ENCODE measurements at places on chromosomes 6 and 20.

DNA sequence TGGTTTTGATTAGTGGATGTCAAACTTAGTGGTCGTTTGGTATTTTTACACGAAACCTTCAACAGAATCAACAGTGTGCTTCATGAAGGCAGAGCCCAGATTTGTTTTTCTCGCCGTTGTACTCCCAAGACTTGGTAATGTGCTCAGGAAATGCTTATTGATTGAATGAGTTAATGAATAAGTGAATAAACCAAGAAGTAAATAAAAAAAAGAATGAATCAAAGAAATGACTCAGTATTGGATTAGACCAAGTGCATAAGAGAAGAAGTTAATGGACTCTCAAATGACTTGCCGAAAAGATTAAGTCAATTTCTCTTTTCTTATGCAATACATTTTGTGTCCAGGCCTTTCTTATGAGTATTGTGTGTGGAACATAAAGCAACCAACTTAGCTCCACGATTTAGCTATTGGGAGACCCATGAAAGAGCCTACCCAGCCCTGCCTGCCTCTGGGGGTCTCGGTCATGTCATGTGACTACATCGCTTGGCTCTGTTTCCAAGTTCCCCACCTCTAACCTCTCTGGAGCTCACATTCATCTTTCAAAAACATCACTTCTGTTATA is 10.6 kb upstream of the FUCA2 start:
- DNase-seq: no peak

- DNase-seq: no peak
Observed at GRCh38 chr6:169251371-169251802, 2.3 kb downstream of the THBS2 start.

DNA sequence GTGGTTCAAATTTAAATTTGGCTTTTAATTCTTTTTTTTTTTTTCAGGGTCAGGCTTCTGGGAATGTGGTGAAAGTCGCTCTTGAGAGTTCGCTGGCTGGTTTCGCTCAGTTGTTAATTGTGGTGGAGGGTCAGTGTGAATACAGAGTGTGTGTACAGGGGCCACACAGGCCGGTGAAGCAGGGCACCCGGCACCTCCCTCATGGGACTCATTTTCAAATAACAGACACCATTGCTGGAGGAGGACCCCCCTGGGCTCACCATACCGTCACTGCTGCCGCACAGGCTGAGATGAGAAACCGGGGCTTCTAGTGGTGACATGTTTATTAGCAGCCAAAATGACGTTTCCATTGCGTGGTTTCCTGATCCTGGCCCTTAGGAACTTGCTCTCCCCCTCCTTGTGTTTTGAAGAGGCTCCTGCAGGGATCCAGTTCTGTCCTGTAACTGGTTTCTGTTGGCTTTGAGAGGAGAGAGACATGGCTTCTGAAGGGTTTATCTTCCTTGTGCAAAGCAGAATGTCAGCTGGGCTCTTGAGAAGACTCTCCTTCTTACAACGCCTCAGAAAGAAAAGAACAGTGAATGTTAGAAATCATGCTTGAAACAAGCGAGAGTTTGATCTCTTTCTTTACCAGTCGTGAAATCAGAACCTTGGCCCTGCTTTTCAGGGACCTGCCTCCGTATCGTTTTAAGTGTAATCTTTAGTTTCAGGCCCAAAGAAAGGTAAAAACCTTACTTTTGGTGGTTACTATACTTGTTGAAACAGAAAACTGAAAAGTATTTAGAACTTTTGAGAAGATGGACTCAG is 37.8 kb downstream of the DUSP22 start:
- no peak for DNase-seq

DNA sequence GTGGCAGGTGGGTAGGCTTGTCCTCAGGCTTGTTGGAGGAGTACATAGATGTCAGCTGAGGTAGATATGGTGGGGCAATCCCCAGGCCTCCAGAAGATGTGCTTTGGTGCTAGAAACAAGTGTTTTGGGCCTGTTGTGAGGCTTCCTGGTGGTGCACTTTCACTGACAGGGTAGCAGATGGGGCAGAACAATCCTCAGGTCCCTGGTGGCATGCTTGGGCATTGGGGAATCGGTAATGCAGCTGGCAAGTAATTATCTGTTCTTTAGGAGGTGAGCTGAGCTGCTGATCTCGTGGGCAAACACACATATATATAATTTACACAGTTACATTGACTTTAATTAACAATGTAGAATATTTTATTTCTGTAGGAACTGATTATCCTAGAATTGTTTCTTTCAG is 458.7 kb downstream of the BMP2 start:
- DNase-seq: no peak

DNA sequence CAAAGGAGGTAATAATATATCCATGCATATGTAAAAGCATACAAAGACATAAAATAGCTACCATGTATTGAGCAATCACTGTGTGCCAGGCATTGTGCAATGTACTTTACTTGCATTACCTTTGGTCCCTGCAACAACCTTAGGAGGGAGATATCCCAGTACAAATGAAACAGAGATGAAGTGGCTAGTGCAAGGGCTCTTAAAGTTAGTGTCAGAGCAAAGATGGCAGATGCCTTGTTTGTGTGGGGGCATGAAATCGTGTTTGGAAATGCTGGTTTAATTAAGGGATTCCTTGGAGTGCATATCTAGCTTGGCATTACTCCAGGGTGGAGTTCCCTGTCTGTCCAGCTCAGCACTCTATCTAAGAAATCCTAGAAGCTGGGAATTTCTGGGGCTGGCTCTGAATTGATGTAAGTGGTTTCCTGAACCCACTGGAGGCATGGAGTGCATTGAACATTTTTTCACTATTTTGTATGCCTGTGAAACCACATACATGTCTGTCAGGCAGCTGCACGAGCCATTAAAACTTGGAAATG is 9.8 kb downstream of the PAQR8 start:
- DNase-seq: no peak

DNA sequence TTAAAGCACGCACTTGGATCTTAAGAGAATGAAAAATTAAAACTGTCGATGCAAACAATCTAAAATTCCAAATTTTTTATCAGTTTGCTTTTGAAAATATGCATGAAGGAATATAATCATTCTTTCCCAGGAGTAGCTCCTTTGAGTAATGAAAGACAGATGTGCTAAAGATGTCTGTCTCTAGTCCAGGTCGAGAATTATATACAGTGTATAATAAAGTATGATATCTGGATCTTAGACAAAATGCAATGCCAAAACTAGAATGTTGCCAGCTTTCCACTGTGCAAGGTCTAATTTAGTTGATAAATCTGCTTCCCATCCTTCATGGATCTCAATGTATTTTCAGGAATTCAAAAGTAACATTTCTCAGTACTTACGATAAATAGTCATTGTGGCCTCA is 65.1 kb upstream of the ADGRG6 start:
- DNase-seq: no peak

DNA sequence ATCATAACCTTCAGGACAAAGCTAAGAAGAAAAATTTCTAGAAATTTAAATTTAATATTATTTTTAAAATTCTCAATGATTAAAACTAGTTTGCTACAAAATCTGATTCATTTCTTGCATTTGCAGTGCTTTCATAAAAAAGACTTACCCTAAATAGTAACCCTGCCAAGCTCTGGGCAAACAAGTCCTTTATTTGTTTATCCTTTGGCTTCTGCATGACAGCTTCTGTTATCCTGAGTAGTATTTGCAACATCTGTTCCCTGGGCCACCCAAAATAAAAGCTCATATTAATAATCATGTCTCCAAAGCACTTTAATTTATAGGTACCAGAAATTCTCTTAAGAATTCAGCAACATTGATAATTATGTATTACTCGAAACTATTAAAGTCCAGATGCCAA is 101.3 kb downstream of the RALGAPA2 start:
- DNase-seq: no peak

- no peak for DNase-seq
Observed at GRCh38 chr6:69936674-69937363, 70.5 kb downstream of the COL19A1 start.

DNA sequence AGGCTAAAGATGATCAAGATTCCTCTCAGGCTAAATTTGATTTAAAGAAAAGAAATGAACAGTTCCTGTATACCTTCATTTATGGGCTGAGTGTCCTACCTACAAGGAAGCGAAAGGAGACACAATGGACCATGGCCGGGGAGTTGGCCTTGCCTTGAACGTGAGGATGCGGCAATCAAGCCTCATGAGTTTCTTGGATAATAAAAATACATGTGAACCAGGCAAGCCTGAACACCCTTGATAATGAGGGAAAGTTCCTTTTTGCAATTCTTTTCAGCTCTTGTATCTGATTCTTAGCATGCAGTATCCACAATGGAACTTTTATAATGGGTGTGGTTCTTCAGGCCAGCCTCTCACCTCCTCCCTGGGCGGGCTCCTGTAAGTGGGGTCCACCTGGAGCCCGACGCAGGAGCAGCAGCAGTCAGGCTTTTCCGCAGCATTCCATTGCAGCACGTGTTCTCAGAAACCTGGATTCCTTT is 83.8 kb downstream of the RNASET2 start:
- DNase-seq: no peak

DNA sequence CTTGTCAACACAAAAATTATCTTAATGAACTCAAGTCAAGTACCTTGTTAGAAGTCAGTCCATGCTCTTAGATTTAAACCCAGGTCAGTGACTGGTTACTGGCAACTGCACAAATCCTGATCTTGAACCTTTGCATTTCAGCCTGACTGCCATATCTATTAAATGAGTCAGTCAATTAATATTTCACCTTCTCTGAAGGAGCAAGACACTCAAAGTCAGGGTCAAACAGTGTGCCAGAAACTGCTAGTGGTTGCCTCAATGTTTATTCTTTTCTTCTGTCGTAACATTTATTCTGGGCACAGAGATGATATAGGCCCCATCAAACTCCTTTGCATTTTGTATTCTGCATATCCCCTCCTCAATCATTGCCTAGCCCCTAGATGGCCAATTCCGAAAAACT is 193.9 kb upstream of the MOCS1 start:
- no peak for DNase-seq

GRCh38 chr6:27890445-27891319 is 21.5 kb downstream of the OR2B2 start:
- peak; percentile 79 for DNase-seq

DNA sequence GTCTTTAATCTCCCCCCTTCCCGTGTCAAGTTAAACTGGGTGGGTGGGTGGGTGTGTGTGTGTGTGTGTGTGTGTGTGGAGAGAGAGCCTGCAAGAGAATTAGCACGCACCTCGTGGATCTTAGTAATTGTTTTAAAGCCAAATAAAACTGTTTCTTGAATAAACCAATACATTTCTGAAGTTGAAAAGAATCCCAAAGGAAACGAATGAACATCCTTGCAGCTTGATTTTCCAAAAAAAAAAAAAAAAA is 381 bp upstream of the BICRAL start:
- DNase-seq: no peak

GRCh38 chr20:43833511-43834395 is 80.9 kb upstream of the TOX2 start:
- no peak for DNase-seq

GRCh38 chr6:5486214-5486613 is 224.9 kb downstream of the FARS2 start:
- DNase-seq: no peak

- no peak for DNase-seq
Observed at GRCh38 chr6:111280445-111280955, 193.2 kb downstream of the SLC16A10 start.

DNA sequence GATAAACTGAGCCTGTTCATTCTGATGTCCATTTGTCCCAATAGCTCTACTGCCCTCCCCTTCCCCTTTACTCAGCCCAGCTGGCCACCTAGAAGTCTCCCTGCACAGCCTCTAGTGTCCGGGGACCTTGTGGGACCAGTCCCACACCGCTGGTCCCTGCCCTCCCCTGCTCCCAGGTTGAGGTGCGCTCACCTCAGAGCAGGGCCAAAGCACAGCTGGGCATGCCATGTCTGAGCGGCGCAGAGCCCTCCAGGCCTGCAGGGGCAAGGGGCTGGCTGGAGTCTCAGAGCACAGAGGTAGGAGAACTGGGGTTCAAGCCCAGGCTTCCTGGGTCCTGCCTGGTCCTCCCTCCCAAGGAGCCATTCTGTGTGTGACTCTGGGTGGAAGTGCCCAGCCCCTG is 24.7 kb upstream of the FANCE start:
- DNase-seq: no peak

- DNase-seq: no peak
Observed at GRCh38 chr6:71335544-71335943, 46.9 kb downstream of the OGFRL1 start.

- no peak for DNase-seq
Observed at GRCh38 chr6:89087881-89088280, 7.3 kb downstream of the PNRC1 start.

GRCh38 chr6:101296169-101296960 is 97.1 kb upstream of the GRIK2 start:
- DNase-seq: no peak

- DNase-seq: no peak
Observed at GRCh38 chr6:123888771-123889513, 85.3 kb downstream of the NKAIN2 start.

DNA sequence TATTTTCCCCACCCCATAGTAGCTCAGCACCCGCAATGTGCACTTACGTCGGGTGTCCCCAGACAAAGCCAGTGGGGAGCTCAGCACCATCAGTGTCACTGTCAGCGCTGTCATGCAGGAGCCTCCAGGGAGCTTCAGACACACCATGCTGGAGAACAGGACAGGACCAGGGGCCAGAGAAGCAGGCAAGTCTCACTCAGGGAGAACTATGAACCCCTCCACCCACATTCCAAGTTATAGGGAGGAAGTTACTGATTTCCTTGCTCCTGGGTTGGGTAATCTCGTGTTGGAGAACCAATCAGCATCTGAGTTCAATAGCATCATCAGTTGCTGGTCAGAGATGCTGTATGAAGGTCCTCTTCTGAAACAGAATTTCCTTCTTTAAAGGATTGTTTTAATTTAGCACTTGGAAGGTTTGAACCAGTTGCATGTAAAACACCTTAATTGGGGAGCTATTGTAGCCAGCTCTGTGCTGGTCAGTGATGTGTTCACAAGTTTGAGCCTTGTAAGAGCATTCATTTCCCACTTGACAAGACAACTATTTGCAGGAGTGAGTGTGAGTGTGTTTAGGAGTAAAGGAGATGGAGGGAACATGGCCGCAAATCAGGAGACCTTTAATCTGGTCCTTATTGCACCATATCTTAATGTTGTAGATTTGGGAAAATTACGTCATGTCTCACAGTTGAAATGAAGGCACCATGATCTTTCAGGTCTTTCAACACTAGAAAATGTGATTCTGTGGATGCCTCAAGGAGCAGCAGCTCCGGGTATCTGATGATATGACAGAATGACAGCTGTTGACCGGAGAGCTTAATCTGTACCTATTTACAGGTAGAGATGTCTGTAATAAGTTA is at the start of gene HLA-DRB1:
Gene HLA-DRB1, minus strand, starts transcription at position 253 of the 854 bp plus-strand sequence. Its CDS starts 106 bp downstream, at position 147.
- DNase-seq: no peak

DNA sequence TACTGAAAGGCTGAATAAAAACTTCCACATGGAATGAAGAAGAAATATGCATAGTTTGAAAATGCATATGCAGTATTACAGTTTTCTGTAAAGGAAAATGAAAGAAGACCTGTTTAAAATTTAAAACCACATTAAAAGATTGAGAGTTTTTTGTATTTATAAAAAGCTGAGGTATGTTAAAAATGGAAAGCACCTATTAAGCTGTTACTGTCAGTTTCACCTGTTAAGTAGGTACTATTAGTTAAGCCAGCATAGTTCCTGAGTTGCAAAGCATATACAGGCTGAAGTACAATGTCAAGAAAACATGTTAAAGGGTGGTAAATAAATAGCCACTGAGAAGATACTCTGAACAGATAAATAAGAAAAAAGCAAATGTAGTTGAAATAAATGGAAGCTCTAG is 69.9 kb downstream of the ATXN1 start:
- no peak for DNase-seq
